Adipocyte (in vitro differentiated cells): ENCODE measurements at places on chromosomes 6 and 20.

DNA sequence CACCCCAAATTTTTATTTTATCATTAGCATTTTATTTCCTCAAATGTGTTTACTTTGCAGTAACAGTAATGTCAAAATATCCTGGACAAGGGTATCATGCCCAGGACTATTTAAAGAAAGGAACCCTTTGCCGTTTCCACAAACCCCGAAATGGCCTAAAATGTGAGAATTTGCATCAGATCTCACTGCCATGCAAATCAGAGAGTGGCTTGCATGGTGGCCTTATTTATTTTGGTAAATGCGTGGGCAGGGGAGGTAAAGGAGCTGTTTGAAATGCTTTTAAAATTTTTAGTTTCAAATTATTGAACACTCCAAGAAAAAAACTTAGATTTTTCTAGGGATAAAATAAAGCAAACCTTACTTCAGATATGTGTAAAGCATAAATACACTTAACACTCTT lies 43.8 kb downstream of the ADAT2 start:
- no peak for DNase-seq

- no peak for DNase-seq
These were observed 39.3 kb upstream of the TENT5A start for GRCh38 chr6:81791756-81792155.

DNA sequence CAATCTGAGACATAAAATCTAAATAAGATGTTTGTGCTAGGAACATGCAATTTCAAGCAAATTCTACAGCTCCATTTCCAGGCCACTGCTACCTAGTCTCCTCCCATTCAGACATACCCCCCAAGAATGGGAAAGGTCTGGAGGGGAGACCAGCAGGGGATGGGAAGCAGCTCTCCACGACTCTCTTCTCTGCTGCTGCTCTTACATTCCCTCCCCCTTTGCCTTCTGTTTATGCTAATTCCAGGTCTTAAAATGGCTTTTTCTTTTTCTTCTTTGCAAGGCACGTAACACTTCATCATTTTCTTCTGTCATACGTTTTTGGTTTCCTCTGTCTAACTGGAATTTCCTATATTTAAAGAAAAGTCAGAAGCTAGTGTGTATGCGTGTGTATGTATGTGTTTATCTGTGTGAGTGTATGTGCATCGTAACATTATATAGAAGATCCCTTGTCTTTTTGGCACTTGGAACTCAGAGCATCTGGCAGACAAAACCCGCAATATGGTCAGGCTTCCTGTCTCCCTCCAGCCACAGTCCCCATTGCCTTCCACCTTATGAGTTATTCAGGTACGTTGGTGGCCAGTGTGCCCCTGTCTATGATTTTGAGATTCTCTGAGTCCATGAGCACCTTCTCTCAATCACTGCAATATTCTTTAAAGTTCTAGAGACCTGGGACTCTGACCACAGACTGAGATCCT lies 493.7 kb downstream of the BTBD3 start:
- no peak for DNase-seq

DNA sequence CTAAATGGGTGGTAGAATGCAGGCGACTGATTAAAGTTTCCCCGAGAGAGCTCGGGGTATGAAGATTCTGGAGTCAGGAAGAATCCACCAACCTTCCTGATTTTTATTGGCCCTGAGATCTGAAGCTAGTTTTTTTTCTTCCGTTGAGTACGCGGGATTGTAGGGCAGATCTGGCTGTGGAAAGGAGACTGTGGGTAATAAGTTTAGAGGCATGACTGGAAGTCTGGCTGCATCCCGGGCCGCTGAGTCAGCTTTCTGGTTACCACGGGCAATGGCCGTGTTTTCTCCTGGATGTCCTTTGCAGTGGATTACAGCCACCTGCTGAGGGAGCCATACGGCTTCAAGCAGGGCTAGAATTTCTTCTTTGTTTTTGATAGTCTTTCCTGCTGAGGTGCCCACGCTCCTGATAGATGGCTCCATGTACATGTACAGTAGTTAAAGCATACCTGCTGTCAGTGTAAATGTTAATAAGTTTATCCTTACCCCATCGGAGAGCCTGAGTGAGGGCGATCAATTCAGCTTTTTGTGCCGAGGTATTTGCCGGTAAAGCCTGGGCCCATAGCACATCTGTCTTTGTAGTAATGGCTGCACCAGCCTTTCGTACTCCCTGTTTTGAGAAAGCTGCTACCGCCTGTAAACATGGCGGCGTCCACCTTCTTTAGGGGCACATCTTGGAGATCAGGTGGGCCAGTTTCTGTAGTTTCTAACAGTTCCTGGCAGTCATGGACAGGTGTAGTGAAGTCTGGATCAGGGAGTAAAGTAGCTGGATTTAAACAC lies 154.0 kb downstream of the TRIM27 start:
- peak; percentile 36 for DNase-seq

DNA sequence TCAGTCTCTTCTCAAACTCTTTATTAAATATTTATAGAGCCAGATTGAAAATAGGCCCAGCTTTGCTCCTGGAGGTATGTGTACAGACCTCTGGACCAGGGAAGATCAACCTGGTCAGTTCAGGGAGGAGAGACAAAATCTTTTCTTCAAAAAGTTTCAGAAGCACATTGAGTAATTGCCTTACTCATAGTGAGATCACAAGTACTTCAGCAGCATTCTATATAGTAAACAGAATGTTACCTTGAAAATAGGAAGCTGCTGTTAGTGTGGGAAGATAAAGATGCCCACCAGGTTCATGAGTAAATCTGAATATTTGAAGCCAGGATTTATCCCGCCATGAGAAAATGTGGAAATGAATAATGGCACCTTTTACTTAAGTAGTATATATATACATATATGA lies 665.9 kb upstream of the CITED2 start:
- no peak for DNase-seq

- DNase-seq = no peak
These were observed 110.8 kb downstream of the SNX5 start for GRCh38 chr20:17857639-17858449.

DNA sequence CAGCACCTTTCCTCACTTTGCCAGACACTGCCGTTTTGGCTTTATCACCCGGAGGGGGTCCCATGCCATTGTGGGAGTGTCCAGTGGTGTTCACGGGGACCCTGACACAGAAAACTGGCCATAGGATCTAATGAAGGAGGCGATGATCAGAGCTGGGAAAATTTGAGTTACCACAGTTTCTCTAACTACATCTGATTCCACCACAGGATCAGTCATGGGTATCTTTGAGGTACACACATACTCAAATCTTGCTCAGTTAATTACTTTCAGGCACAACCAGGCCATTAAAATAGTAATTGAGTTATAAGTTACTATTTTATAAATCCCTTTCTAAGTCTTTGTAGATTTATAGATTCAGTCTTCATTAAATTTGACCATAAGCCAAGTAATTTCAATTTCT lies 215.1 kb downstream of the PRL start:
- DNase-seq = no peak

DNA sequence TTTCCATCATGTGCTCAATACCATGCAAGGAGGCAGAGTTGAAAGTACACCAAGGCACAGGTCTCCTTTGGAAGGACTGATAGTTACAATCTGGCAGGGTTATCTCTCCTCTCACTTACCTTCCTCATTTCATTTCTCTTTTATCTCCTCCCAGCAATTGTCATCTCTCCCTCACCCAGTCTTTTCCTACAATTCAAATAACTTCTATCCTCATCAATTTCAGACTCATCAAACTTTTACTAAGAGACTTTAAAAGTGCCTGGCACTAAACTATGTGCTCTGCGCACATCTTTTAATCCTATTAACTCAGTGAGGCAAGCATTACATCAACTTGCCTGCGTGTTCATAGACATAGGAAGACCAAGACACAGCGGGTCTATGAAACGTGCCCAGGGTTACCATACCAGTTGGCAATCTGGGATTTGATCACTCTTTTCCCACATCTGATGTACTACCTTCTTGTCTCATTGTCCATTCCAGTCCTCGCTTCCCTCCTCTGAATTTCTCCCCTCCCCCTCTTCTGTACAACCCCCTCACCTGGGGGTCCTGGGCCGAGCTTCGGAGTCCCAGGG lies 1.2 kb downstream of the VARS1 start:
- peak; percentile 65 for DNase-seq

DNA sequence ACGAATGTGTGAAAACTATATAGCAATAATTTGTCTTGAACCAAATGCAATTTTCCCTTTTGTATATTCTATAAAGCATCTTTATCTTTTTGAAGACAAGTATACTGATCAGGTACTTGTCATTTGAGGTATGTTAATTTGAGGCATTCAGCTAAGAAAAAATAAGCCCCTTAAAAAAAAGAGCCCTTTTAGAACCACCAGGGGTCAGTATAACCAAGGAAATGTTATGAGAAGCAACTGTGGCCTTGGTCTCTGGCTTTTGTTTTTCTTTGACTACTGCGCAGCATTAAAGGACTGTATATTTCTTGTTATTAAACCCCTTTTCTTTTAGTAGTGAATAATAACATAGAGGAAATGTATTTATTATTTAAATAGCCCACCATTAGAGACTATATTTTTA lies 43.1 kb downstream of the CD109 start:
- DNase-seq = peak; percentile 86

- peak; percentile 48 for DNase-seq
These were observed 43.1 kb downstream of the GNAS start for GRCh38 chr20:58895448-58896180.

DNA sequence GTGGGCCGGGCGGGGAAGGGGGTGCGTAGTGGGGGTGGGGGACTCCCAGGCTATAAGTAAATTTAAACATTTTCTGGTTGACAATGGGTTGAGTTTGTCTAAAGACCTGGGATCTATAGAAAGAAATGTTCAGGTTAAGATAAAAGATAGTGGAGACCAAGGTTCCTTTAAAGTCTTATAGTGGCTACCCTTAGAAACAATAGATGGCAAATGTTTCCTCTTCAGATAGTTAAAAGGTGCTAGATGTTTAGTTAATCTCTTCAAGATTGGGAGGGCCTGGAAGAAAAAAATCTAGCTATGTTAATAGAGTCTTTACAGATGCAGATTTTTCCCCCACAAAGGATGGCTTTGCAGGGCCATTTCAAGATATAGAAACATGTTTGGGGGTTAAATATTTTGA lies 446.4 kb upstream of the FKBP1C start:
- DNase-seq = no peak

DNA sequence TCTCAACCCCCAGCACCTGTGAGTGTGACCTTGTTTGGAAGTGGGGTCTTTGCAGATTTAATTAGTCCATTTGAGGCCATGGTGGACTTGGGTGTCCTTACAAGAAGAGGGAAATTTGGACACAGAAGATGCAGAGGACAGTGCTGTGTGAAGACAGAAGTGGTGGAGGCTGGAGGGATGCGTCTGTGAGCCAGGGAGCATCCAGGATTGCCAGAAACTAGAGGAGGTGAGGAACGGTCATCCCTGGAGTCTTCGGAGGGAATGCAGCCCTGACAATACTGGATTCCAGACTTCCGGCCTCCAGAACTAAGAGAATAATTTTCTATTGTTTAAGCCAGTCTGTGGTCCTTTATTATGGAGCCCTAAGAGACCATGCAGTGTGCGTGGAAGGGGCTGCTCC lies 22.9 kb upstream of the NPBWR2 start:
- DNase-seq = no peak

DNA sequence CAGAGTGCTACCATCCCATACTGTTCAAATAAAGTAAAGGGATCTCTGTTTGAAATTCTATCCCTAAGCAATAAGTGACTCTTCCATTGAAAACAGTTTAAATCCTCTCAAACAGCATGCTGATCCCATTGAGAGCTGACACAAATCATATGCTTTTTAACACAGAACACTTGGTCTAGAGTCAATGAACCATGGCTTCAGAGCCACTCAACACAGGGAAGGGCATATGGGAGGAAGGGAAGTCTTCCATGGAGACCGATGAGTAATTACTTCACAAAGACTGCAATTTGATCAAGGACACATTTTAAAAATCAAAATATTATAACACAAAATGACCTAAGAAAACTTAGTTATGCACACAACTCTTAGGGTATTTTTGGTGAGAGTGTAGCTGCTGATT lies 1073.0 kb upstream of the MAP3K7 start:
- DNase-seq = no peak

DNA sequence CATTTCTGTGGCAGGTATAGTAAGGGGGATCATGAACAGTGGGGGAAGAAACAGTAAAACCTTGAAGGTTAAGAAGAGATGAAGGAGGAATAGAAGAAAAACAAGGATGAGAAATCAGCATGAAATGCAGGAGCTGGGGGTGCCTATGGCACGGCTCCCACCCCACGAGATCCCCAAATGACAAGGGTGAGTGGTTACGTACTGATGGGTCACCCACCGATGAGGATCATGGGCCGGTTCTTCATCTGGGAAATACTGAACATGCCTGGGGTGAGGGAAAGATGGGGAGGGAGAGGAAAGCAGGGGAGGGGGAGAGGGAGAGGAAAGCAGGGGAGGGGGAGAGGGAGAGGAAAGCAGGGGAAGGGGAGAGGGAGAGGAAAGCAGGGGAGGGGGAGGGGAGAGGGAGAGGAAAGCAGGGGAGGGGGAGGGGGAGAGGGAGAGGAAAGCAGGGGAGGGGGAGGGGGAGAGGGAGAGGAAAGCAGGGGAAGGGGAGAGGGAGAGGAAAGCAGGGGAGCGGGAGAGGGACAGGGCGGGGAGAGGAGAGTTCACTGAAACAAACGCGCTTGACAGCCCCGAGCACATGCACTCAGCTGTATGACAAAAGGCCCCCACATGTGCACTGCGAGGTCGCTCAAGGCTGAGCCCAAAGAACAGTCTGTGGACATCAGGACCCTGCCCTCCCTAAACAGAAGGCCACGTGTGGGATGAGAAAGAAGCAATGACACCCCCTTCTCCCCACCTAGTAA lies 25.3 kb downstream of the MOCS1 start:
- DNase-seq = no peak

- DNase-seq = no peak
These were observed 25.0 kb downstream of the MAP1LC3A start for GRCh38 chr20:34583544-34583943.

GRCh38 chr20:402898-403581 lies 5.1 kb upstream of the RBCK1 start:
- no peak for DNase-seq

- DNase-seq = peak; percentile 39
These were observed 72.7 kb downstream of the TRAM2 start for GRCh38 chr6:52503851-52504781.

DNA sequence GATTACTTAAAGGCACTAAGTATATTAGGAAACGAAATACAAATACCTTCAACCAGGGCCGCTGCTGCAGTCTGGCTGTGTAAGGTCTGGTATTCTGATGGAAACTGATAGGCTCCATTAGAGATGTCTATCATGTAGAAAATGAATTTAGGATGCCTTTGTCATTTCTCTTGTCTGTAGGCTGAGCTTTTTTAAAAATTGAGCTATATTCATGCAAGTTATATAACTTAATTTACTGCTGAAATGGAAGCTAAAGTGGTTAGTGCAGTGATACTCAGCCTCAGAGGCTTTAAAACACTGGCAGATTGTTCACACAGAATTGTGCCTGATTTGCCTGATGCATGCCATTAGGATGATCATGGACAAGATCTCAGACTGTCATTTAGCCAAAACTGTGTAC lies 286.2 kb upstream of the QKI start:
- DNase-seq = no peak

DNA sequence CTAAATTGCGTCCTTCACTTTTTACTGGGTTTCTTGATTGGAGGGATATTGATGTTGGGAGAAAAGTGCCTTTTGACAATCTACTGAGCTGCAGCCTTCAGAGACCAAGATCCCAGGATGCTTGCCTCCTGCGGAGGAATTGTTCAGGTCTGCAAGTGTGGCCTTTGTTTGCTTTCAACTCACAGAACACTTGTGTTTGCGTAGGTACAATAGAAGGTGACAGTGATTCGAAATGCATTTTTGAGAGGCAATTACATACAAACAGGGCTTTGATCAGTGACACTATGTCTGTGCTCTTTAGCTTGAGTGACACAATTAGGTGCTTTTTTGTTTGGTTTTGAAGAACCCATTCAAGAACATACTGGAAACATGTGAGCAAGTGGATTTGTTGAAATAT lies 600.6 kb downstream of the QKI start:
- DNase-seq = no peak
